ENCODE measurements at places on chromosomes 1 and 21.

DNA sequence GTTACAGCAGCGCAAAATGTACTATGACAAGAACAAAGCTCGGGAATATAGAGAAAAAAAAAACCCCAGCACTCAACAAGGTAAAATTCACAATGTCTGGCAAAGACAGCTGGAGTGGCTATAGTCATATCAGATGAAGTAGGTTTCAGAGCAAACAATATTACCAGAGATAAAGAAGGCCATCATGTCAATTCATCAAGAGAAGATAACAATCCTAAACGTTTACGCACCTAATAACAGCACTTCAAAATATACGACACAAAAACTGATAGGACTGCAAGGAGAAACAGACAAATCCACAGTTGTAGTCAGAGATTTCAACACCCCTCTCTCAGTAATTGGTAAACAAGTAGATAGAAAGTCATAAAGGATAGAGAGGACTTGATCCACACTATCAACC is 455.2 kb downstream of the PTPRU start:
- DNase-seq, result no peak

DNA sequence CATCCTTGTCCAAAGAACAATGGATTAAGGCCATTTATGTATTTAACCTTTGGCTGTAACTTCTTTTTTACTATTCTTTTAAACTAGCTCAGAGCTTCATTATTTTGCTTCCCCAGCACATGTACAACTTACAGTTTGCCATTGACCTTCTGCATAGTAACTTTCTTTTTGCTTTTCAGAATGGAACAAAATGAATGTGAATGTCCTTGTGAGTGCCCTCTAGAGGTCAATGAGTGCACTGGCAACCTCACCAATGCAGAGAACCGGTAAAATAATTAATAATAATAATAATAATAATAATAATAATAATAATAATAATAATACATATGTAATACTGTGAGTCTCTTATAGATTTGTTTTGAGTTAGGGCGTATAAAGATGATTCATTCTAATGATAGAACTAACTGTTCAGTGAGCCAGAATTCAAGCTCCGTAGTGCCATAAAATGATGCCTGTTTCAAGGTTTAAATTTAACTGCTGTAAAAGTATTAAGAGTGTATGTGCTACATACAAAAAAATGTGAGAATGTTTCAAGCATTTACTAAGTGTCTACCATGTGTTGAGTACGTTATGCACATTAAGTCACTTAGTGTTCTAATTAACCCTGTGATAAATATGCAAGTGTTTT is 69.0 kb upstream of the RAVER2 start:
- no peak for DNase-seq

DNA sequence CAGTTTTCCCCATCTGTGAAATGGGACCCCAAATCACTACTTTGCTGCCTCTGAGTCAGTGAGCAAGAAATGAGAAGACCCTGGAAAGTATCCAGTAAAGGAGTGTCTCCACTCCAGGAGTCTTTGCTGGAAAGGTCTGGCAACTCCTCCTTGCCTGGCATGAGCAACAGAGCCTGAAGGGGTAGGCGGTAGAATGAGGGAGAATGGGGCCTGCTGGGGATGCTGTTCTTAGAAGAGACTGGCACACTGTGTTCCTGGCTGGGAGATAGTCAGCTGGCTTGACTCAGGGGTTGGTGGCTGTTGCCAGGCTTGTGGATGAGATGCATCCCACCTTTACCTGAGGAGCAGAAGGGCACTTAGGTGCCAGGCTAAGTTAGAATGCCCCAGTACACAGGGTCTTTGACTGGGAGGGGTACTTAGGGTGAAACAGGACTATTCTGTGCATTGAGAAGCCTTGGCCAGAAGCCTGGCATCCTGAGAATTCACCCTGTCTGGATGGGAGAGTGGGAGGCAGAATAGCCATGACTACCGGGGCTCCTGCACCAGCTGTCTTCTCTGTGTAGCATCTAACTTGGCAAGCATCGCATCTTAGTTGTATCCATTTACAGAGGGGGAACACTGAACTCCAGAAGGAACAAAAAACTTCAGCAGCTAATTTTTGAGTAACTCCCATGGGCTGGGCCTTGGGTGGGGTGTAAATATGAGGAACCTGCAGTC is 2.5 kb downstream of the MFSD2A start:
- no peak for DNase-seq

GRCh38 chr1:193417403-193417802 is 231.0 kb upstream of the B3GALT2 start:
- no peak for DNase-seq

DNA sequence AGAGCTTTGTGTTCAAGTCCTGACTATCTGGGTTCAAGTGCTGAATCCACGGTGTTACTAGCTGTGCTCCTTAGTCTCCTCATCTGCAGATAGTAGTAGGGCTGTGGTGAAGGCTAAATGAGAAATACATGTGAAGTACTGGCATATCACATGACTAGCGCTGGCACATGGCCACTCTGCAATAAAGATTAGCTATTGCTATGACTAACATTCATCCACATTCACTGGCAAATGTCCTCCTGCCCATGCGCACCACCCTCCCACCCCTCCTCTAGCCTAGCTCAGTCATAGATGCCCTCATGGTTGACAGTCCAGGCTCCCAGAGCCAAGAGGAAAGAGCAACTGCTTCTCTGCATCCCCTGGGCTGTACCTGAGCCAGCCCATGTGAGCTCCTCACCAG is 8.5 kb upstream of the COL8A2 start:
- DNase-seq, result peak; percentile 67

GRCh38 chr1:87898431-87898830 is 569.8 kb downstream of the LMO4 start:
- DNase-seq, result no peak

Measured in GOT3 (cell line).